A549 treated with GW870086 at 1 μM for 4 hours (cell line): ENCODE measurements at places on chromosomes 6 and 20. TPM values are rescaled to one million over a fixed set of nuclear protein-coding genes. Genes with fewer than 3 reads are reported as not detected.

GRM1 gene
- 0.02 to 0.03 TPM (median 0.03 TPM) in 3 of 5 replicates, not detected in the others for total RNA-seq

BRPF3 gene
- total RNA-seq = 8.4 to 10.5 TPM (median 9.6 TPM) in 5 replicates

VNN1 gene
- 0.03 to 0.07 TPM (median 0.05 TPM) in 3 of 5 replicates, not detected in the others for total RNA-seq

KCNS1 gene
- not detected in 5 replicates for total RNA-seq

KIF25 gene
- 0.05 to 0.22 TPM in 2 of 5 replicates, not detected in the others for total RNA-seq

ZNF831 gene
- not detected in 5 replicates for total RNA-seq

NHLRC1 gene
- 1.4 to 1.9 TPM (median 1.7 TPM) in 5 replicates for total RNA-seq

SOX18 gene
- total RNA-seq = 1.7 to 2.6 TPM (median 2.2 TPM) in 5 replicates

TOMM34 gene
- 41.0 to 48.1 TPM (median 42.3 TPM) in 5 replicates for total RNA-seq

SYCP2L gene
- total RNA-seq = 2.0 to 3.3 TPM (median 2.4 TPM) in 5 replicates

SLC22A2 gene
- 0.14 TPM in 1 of 5 replicates, not detected in the others for total RNA-seq
